Ascending aorta (tissue), 2 donors: ENCODE measurements at places on chromosomes 4 and X.

- no peak for DNase-seq
These were observed 71.0 kb upstream of the BMP2K start for GRCh38 chr4:78704981-78705683.

DNA sequence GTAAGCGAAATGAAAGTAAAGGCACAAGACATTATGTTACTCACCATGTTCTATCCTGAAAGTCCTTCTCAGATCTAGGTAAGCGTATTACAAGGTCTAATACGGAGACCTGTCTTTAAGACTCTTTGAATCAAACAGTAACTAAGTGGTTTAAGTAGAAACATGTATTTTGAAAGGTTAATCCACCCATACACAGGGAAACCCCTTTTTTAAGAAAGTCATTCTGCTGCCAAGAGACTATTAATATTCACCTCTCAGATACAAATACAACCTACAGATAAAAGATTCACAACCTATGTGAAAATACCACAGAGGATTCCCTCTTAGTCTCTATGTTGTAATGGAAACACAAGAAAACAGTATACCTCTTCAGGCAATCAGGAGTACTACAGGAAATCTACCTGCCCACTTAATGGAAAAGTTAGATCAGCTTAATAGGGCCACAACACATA is 63.2 kb upstream of the TNIP3 start:
- no peak for DNase-seq

DNA sequence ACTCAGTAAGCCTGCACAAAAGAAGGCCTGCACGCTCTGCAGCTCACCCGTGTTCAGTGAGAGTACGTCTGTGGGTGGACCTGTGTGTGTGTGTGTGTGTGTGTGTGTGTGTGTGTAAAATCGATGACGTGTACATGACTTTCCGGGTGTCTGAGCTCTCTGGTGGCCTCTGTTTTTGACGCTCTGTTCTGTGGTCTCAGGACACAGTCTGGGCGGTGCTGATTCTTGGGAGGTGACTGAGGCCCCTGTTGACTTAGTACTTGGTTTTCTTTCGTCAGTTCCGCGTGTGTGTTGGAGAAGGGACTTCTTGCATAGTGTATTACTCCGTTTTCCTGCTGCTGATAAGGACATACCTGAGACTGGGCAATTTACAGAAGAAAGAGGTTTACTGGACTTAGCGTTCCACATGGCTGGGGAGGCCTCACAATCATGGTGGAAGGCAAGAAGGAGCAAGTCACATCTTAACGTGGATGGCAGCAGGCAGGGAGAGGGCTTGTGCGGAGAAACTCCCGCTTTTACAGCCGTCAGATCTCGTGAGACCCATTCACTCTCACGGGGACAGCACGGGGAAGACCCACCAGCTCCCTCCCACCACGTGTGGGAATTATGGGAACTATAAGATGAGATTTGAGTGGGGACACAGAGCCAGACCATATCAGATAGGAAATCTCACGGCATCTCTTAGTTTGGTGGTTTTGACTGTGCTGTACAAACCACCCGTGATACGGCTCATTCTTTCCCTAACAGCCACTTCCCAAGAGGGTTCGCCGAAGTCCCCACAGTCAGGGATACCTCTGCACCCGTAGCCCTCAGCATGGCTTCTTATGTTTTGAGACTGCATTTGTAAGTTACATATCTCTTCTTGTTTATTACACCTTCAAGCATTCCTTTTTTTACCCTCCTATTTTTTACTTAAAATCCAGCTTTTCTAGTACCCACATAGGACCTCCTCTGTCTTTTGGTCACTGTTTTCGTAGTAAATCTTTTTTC is 24.5 kb downstream of the UVSSA start:
- no peak for DNase-seq

- DNase-seq = no peak
These were observed at the start of gene ETDC for GRCh38 chrX:135309430-135309923. ETDC (plus strand) TSS chrX:135309480; CDS start chrX:135309480, 0 bp downstream.

DNA sequence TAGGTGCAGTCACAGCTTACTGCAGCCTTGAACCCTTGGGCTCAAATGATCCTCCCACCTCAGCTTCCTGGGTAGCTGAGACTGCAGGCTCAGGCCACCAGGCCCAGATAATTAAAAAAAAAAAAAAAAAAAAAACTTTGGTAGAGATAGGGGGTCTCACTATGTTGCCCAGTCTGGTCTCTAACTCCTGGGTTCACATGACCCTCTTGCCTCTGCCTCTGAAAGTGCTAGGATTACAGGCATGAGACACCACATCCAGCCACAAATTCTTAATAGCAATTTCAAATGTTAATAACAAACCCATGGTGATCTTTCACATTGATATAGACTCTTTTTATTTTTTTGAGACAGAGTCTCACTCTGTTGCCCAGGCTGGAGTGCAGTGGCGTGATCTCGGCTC is 12.3 kb upstream of the FGF5 start:
- no peak for DNase-seq

DNA sequence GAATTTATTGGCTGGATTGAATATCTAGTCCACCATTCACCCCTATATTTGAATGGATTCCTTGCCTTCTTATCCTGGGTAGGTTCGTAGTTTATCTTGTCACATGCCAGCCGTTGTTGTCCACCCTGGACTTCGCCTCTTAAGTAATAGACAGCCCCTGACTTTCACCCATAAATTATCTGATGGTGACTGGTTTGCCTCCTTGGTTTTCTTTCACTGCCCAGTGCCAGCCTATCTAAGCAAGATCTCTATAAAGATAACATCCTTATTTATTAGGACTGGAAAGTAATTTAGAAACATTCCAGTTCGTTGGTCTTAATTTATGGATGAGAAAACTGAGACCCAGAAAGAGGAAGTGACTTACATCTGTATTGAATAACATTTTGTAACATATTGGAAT is 410.3 kb downstream of the RPA4 start:
- DNase-seq = no peak

GRCh38 chr4:137768881-137769280 is 236.6 kb upstream of the PCDH18 start:
- no peak for DNase-seq

- no peak for DNase-seq
These were observed 596.4 kb downstream of the PCDH18 start for GRCh38 chr4:136935871-136936270.

- no peak for DNase-seq
These were observed 261.0 kb downstream of the BMPR1B start for GRCh38 chr4:95018785-95019184.

DNA sequence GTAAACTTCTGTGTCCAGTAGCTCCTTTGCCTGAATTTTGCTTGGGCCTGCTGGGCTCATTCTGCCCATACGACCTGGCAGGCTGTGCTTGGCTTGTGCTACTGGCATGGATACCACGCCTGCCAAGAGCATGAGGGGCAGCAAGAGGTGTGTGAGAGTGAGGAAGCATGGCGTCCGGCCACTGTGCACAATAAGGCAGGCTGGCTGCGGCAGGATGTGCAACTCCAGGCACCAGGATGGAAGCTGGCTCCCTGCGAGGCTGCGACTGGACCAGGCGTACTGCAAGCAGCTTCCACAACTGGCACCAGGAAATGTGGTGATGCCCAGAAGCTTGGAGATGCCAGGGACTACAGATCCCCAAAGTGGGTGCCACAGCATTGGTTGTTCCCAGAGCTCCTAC is 709.3 kb downstream of the PCDH18 start:
- DNase-seq = no peak
